ENCODE measurements at places on chromosomes 5 and 9.
A peak's percentile ranks its signal among the peaks of the same experiment; 100 is the strongest.

DNA sequence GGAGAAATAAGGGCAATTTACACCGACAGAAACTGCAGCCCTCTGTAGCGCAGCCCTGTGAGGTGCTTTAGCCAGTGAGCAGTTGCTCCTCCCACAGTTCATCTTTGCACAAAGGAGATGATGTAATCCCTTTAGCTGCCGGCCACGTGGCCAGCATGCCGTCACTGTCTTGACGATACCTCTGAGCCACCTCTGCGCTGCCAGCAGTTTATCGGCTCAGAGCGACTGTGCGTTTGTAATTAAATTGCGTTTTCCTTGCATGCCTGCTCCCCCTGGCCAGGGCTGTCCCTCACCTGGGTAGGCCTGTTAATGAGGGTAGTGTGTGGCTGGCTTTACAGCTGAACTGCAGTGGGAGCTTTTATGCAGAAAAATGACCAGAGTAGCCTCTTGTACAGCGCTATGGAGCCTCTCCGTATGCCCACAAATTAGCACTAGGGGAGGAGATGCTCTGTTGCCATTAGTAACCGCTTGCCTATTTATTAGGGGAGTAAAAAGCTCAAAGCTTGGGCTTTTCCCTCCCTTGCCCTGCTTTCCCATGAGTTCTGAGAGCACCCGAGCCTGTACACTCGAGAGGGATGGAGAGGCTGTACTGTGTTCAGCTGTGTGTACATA is 107.0 kb downstream of the TRIO start:
- no peak for DNase-seq

DNA sequence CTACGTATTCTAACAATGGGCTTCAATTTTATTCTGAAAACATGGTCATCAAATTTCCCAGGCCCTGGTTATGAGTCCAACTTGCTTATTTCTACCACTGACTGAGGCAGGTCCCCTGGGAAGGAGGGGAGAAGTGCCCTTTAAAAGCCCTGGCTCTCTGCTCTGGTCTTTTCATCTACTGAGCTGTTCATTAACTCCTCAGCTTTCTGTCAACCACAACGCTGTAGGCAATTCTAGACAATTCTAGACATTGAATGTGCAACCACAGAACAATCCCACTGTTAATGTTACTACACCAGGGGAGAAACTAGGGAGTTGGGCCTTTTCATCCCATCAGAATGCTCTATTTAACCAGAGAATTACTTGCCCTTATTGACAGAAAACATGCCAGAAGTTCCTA is 10.0 kb downstream of the MOCS2 start:
- no peak for DNase-seq

DNA sequence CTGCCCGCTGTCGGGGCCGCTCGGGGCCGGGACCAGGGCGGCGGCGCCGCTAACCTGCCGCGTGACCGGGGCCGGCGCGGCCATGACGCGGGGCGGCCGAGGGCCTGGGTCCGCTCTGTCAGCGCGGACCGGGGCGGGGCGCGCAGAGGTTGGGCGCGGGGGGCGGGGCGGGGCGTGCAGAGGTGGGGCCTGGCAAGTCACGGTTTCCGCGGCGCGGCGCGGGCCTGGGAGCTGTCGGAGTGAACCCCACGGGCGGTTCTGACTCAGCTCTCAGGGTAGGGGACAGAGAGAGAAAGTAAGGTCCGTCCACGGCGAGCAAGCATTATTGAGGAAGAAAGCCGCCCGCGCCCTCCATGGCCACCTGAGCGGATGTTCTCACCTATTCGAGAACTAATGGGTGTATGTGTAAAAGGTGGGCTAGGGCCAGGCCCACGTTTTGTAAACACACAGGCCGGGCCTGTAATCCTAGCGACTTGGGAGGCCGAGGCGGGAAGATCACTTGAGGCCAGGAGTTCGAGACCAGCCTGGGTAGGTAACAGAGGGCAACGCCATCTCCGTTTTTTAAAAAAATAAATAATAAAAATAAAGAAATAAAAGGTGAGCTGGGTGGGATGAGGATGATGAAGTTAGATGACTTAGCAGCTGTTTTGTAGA is at the start of gene PRXL2C:
Gene PRXL2C (minus strand): TSS at position 120 of the 654 bp plus-strand sequence. CDS start 36 bp downstream, at position 84.
- peak; percentile 81 for DNase-seq

GRCh38 chr9:2018162-2018643 is 3.1 kb downstream of the SMARCA2 start:
- DNase-seq, result no peak

GRCh38 chr9:134602547-134603362 is 38.8 kb upstream of the COL5A1 start:
- DNase-seq, result no peak

DNA sequence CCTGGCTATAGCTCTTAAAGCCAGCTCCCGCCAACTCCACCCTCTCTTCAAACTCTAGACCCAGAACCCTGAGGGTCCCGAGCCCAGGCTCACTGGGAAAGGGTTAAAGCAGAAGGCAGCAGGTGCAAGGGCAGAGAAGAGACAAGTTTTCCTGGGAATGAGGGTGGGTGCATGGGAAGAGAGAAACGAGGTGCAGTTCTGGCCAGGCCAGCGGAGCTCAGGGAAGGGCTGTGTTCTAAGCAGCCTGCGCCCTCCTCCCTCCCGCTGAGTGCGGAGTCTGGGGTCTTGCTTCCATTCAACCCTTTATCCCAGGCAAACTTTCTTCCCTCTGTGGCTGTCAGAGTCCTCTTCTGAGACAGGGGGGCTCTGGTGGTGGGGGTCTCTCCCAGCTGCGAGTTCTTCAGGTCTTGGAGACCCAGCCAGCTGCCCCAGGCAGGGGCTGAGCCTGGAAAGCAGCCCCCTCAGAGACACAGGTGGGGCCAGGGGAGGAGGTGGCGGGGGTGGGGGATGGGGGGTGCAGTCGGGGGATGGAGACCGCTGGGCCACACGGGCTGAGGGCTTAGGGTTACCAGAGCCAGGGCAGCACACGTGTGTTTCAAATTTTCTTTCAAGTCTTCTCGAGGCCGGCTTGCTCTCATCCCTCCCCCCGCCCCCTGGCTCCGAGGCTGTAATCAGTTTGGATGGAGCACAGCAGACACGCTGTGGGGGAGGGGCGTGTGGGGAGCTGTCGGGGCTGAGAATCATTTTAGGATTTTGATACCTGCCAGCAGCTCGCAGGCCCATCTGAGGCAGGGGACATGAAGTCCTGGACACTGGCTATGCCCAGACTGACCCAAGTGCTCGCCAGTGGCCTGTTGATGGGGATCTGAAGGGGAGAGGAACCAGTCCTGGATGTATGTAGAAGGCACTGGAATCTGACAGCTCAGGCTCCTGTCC is 169.6 kb upstream of the SMIM23 start:
- DNase-seq, result no peak

GRCh38 chr9:75890472-75891276 is at the start of gene PCSK5:
Gene PCSK5, plus strand, starts transcription at chr9:75890673. Its CDS starts 509 bp downstream, at chr9:75891182.
- DNase-seq, result peak; percentile 85

- DNase-seq, result no peak
Observed at GRCh38 chr9:4973902-4974301, 11.2 kb upstream of the JAK2 start.

DNA sequence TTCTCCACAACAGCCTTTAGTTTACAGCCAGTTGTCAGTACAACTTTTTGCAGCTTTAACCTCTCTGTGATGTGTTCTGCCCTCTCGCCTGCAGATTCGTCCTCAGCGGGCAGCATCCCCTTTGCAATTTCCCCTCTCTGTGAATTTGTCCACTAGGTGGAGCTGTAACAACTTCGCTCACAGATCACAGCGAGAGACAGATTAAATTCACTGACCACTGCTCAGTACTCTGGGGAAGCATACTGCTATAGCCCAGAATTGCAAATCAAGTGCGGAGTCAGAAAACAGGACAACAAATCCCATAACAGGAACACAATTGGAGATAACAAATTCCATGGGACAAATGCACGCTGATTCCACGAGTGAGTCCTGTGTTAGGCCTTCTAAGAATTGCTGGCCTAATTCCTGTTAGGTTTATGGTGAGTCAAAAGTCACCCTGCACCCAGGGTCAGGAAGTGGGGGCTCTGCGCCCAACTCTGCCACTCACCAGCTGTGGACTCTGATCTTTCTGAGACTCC is 2124.9 kb downstream of the MAT2B start:
- no peak for DNase-seq

DNA sequence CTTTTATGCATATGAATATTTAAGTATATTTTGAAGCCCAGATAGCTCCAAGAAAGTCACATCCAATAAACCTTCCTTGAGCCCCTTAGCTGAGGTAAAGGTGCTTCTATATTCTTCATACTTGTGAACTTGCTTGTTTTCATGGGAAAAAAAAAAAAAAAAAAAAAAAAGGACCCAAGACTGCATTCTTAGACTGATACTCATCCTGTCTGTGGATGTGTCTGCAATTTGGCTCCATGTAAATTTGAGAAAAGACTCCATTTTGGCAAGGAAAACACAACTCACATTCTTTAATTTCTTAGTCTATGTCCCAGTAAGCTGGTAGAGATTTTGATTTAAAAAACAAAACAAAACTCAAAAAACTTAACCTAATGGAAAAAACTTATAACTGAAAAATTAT is 238.3 kb downstream of the FBXL17 start:
- DNase-seq, result no peak

- no peak for DNase-seq
Observed at GRCh38 chr9:92190536-92190790, 75.2 kb upstream of the SPTLC1 start.

DNA sequence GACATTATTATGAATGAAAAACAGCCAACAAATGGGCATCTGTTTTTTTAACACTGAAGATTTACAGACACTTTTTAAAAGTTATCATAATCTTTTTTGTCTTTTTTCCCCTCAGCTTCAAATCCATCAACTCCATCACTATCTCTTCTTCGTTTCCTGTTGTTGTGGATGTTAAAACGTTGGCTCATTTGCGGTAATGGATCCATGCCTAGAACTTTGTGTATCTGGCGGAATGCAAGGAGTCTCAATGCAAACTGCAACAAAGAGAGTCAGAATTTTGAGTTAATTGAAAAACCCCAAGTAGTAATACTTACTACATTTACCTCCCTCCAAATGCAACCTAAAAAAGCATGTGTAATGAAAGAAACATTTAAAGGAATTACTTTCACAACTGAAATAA is 42.9 kb upstream of the MTMR12 start:
- DNase-seq, result no peak

DNA sequence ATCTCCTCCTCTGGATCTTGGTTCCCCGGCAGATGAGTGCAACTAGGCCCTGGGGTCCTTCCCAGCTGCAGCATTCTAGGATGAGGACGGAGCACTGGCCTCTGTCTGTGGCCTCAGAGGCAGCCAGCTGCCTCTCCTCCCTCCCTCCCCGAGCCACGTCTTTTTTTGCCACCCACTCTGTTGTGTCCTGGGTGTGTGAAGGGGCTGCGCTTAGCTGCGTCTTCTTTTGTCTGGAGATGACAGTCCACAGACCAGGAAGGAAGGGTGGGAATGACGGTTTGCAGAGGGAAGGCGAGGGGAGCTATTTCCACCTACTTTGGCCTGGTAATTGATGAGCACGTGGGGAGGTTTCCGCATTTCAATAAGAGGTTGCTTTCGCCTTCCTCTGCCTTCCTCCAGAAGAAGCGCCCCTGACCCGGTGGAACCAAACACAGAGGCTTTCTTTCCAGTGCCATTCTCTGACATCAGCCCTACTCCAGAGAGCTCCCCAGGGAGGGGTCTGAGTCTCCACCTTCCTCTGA is 34.5 kb upstream of the GABRP start:
- DNase-seq, result no peak

DNA sequence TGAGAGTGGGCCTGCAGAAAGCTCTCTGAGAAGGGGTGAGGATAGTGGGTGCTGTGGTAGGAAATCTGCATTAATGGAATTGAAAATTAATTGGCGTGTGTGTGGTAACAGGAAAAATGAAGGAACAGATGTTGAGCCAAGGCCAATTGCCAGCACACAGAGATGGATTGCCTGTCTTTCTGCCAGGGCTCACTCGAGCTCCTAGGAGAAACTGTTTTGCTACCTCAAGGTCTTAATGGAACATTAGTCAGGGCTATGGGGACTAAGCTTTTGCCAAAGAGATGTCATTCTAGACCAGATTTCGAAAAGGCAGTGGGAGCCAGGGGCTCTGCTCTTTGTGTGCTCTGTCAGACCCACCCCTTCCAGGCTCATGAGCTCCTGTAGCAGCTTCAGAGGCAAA is 124.0 kb upstream of the EFNA5 start:
- DNase-seq, result no peak

DNA sequence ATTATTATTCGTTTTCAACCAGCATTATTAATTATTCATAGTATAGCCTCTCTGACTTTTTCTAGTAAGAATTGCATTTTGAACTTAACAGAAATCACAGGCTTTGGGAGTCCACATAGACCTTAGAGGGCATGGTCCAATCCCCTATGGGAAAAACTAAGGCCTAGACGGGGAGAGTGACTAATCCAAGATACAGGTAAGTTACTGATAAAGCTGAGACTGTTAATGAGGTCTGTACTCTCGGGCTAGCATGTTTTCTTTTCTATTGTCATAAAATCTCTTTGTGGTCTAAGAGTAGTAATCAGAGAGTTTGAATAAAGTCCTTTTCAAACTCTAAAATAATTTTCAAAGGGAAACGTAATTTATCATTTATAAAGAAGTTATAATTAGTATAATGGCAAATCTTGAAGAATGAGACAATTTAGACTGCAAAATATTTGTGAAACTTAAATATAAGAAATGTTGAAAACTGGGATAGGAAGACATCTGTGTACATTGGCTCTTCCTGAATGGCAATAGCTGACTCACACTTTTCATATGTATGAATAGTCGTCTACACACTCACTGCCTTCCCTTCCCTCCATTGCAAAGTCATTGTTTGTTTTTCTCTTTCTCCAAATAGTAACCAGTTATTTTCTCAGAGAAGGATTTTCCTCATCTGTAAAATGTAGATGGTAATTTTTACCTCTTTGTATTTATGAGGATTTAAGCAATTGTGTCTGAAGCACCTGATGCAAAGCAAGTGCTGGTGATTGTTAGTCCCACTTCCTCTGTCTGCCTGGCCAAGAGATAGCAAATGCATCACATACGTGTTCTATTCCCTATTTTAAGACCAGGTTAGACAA is 207.9 kb upstream of the CD180 start:
- DNase-seq, result no peak

- peak; percentile 52 for DNase-seq
Observed at GRCh38 chr5:176541338-176542134, 4.3 kb upstream of the RNF44 start.

DNA sequence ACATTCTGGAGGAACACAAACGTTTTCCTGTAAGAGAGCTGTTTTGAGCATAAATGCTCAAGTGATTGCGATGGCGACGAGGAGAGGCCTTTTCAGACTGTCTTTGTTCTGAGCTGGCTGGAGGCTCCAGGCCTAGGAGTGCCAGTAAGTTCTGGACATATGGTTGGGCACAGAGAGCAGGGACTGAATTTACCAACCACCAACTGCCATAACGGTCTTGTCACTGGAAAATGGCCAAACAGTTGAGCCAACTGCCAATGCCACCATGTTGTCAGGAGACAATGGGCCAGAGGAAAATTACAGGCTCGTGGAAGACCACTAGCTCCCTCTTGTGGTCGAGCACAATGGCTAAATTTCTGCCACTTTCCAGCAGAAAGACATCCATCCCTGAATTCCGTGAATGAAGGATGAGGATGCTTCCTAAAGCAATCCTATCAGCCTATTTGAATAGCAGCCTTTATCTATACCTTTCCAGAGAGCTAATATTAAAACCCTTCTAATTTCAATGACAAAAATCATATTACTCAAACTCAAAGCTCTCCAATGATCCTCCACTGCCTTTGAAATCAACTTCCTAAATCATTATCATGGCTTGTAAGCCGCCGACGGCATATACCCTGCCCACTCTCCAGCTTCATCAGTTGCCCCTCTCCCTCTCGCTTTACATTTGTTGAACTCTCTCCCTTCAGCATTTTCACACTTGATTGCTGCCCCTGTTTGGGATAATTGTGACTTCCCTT is 66.9 kb upstream of the GLIS3 start:
- peak; percentile 30 for DNase-seq

GRCh38 chr5:126682856-126683255 is 82.1 kb downstream of the PHAX start:
- no peak for DNase-seq
